ENCODE measurements at places on chromosomes 1 and 21. TPM values are rescaled to one million over a fixed set of nuclear protein-coding genes. Genes with fewer than 3 reads are reported as not detected.

DNA sequence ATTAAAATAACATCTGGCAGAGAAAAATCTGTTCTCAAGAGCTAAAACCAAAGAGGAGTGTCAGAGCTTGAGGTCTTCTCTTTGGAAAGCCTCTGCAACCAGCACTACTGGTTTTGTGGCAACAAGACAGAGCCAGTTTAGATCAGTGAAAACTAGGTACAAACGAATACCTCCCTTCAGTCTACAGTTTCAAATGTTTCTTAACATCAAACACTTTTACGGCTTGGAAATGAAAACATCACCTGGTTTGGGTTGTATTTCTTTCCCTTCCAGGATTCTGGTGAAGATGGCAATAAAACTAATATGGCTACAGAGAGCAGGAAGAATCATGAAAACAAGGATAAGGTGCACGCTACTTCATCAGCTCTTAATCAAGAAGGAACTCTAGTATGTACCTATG lies 339.4 kb upstream of the ESRRG start:
- no peak for DNase-seq

DNA sequence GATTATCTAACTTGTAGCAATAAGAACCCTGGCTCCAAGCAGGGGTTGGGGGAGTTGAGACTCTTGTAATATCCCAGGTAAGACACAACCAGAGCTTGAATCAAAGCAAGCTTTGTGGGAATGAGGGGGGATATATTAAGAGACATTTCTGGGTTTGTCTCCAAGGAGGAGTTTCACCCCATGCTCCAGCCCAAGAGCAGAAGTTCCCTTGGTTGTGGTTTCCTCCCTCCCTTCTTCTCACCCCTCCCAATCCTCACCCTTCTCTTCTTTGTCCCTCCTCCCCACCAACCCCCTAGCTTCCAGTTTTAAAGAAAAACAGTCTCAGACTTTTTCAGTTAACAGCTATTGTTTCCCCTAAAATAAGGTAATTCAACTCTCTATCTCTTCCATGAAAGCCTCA lies 11.9 kb downstream of the TRAF3IP3 start:
- DNase-seq = no peak

- DNase-seq = no peak
These were observed 89.7 kb upstream of the RUNX1 start for GRCh38 chr21:35138665-35139381.

- DNase-seq = no peak
These were observed 42.8 kb upstream of the JAK1 start for GRCh38 chr1:65009176-65009575.

DNA sequence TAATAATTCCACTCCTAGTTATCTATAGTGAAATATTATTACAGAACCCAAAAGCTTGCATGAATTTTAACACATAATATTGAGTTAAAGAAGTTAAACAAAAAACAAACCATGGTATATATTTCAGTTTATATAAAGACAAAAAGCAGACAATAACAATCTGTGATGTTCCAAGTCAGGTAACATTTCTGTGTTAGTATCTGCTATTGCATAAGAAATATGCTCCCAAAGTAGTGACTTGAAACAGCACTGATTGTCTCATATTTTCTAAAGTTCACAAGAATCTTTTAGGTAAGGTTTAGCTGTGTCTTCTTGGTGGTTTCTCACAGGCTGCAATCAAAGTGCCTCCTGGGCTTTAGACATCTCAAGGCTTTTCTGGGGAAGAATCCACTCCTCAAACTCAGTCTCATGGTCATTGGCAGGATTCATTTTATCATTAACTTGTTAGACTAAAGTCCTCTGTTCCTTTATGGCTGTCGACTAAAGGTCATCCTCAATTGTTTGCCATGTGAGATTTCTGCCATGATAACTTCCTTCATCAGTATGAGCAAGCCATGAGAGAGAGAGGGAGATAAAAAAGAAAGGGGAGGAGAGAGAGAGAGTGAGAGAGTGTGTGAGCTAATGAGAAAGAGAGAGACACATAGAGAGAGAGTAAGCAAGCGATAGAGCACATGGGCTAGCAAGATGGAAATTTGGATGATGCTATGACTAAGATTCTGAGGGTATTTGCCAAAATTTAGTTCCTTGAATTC lies 19.9 kb downstream of the GBP1 start:
- no peak for DNase-seq

- DNase-seq = no peak
These were observed 3.5 kb downstream of the A3GALT2 start for GRCh38 chr1:33317354-33317753.

GRCh38 chr1:217049721-217050120 lies 326.5 kb upstream of the ESRRG start:
- no peak for DNase-seq

GRCh38 chr1:154837672-154838171 lies 32.4 kb downstream of the KCNN3 start:
- peak; percentile 53 for DNase-seq

GRCh38 chr1:53477651-53478501 lies 18.7 kb downstream of the DMRTB1 start:
- DNase-seq = no peak

DNA sequence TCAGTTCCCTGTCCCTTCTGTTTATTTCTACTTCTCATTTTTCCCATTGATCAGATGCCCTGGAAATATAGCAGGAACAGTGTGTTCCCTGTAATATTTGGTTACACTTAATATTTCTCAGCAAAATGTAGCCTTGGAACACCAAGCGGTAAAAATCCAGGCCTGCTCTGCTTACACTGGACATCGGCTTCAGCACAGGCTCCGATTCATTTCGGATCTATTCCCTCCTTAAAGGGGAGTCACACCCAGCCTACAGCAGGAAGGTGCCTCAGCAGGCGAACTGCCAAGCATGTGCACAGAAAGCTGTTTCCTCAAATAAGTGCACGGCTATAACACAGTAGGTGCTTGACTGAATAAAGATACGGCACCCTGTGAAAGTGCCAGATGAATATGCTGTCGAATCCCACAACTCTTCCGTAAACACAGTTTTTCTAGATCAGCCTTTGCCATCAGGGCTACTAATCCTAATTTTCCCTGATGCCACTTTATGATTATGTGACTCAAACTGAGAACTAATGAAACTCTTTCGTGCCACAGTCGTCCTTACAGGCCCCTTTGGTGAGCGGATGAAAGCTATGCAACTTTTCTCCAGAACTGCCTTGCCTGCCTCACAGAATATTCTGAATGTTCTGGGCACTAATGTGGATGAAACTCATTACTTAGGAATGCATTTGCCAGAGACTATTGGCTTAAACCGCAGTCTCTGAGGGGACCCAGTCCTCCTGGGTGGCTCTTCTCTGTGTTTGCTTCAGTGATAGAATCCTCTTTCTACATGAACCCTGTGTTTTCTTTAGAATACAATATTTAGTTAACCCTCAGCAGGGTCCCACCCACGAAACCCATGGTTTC lies 275.5 kb upstream of the RUNX1 start:
- no peak for DNase-seq

DNA sequence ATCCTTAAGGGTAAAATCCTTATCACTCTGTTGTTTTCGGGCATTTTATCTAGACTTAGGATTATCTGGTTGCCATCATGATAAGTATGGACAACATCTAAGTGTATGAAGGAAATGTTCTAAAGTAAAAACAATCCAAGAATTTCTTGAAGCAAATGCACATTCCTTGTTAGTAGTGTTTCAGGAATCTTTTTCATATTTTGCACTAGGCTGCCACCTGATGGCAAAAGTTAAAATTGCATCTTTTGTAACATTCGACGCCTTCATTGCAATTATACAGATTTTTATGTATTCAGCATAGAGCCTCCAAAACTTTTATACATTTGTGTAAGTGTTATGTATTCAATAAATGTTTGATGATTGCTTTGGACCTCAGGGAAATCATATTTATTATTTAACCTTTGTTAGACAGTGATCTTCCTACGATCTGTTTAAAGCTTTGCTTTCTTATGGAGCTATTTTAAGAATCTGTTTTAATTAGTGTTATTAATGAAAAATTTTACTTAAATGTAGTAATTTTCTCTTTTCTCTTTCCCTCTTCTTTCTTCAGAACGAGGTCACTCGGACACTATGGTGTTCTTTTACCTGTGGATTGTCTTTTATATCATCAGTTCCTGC lies 49.4 kb upstream of the KIAA1614 start:
- no peak for DNase-seq

The PRRX1 gene
- 27.7 TPM for polyA plus RNA-seq

The S100A9 gene
- polyA plus RNA-seq = 46.1 TPM

The LRRC7 gene
- polyA plus RNA-seq = 0.43 TPM

The LTN1 gene
- 16.0 TPM for polyA plus RNA-seq

The OR2L8 gene
- polyA plus RNA-seq = not detected

The RBP7 gene
- polyA plus RNA-seq = 7.2 TPM

The COL24A1 gene
- polyA plus RNA-seq = 0.03 TPM

All from psoas muscle (tissue), 8 donors.